Stimulated activated CD4-positive, alpha-beta T cell treated with anti-CD3 and anti-CD28 coated beads, Interleukin-4, amount 100 ng/mL, for 24 hours (primary cell): ENCODE measurements at places on chromosomes 11 and 22.

- no peak for DNase-seq
Observed at GRCh38 chr11:35911616-35912165, 32.2 kb upstream of the LDLRAD3 start.

DNA sequence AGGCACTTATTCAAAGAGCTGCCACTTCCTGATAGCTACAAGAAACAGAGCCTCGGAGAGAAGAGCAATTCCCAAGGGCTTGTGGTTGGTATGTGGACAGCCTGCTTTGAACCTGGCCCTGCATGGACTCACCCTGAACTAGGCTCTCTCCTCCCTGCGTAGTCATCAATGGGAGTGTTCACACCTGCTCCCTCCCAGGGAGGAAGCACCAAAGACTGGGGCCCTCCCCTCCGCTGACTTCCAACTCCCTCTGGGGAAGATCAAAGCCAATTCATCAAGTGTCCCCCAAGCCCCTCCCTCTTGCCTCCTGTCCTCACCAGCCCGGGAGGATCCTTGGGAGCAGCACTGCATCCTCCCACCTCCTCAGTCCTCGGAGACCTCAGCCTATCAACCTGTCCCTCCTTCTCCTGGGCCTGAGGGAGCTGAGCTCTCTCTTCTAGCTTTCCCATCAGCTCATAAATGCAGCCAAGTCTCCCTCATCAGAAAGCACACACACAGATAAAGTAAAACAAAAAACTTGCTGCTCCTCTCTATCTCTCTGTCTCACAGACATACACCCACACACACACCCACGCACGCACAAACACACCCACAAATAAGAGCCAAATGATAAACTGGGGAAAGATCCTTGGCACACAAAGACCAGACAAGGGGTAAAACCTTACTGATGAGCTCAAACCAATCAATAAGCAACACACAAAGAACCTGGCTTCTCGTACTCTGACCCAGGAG, 3.3 kb downstream of the A4GALT start:
- no peak for DNase-seq

DNA sequence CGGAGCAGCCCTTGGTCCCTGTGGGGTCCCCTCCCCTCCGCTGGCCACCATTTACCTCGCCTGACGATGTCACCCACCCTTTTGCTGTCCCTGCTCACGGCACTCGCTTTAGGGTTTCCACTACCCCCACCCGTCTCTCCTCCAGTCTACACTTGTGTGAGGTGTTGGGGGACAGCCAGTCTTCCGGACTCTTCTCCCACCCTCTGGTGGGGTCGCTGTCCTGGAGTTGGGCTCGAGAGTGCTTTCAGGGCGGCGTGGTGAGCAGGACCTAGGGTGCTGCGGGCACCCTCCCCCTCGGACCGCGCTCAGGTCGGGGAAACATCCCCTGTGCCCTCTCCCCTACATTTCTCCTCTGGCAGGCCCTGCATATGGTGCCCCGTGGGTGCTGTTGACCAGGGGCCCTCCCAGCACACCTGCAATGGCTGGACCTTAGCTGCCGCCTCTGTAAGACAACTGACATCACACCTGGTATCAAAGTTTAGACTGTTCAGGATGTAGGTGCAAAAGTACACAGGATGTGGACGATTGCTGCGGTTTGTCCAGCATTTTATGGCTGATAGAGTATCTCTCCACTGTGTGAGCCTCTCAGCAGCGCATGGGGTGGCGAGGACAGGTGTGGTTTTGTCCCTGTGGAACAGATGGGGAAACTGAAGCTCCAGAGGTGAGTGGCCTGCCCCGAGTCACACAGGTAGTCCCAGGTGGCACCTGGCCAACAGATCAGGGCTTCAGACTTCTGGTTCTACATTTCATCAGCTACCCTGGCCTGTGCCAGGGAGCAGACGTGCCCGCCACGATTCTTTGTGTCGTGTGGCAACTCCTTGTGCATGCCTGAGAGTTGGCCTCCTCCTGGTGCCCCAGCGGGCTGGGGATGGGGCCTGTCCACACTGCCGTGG, 1.2 kb downstream of the GRK2 start:
- no peak for DNase-seq

DNA sequence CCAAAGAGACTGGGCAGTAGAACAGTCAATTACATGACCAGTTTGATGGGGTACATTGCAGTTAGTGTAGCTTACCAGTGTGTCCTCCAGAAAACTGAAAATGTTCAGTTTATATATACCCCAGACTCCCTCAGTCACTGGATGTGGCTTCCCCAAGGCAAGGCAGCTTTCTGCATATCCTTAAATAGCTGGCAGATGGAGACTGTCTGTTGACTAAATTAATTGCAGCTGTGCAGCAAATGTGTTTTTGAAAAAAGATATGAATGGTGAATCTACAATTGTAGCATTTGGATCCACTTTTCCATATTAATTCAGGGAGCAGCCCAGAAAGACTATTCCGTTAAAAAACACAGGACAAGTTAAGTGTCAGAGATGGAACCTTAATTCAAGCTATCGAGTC, 565.1 kb upstream of the CCDC179 start:
- DNase-seq, result no peak

DNA sequence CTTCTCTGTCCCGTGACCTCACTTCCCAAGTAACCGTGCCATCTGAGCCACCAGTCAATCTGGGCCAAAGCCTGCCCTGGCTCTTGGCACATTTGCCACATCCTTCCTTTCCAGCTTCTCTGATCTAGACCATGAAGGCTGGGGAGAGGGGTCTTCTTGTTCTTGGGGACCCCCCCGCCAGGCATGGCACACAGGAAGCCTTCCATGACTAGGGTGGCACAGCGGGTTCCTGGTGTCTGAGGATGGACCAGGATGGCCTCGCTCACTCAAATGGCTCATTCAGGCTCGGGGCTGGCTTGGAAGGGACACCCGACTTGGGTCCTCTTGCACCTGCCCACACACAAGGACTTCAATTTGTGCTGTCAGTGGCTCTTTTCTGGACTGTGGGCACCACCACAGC, 121.3 kb downstream of the BCR start:
- no peak for DNase-seq

DNA sequence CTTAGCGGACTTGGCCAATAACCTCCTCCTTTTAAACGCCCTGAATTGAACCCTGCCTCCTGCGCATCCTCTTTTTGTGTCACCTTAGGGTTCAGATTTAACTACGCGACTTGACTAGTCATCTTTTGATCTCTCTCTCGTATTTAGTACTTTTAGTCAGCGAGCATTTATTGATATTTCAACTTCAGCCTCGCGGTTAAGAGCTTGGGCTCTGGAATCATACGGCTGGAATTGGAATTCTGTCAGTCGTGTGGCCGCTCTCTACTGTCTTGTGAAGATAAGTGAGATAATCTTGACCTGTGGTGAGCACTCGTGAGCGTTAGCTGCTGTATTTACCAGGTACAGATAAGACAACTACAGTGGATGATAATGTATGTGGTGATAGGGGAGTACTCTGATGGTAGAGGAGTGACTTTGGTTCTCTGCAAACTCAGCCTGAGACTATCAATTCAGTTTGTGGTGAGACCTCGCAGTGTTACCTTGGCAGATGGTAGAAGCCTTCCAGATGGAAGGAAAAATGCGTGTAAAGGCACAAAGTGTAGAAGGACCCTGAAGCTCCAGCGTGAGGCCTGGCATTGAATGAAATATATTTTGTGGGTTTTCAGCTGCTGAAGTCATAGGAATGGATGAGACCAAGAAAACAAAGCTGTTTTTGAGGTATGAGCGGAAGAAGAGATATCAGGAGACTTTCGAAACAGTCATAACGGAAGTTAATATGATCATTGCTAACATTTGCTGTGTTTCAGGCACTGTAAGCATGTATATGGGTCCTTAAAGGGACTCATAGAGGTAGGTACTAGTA, 682 bp downstream of the ATM start:
- DNase-seq, result peak; percentile 35

DNA sequence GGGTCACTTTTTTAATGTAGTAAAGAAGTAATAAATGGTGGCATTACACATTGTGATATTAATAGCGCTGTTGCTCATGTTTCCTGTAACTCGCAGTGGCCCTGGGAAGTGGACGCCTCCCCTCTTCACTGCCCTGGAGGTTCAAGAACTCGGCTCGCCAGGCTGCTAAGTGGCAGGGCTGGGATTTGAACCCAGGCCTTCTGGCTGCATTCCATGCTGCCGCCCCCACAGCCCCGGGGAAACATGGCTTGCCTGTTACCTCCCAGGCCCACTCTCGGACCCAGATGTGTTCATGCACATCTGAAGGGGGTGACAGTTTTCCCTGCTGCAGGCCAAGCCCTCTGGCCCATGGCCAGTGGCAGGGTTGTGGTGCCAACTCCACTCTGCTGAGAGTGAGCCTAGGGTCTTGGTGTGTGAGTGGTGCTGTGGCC, 25.0 kb upstream of the MGAT3 start:
- DNase-seq, result no peak

DNA sequence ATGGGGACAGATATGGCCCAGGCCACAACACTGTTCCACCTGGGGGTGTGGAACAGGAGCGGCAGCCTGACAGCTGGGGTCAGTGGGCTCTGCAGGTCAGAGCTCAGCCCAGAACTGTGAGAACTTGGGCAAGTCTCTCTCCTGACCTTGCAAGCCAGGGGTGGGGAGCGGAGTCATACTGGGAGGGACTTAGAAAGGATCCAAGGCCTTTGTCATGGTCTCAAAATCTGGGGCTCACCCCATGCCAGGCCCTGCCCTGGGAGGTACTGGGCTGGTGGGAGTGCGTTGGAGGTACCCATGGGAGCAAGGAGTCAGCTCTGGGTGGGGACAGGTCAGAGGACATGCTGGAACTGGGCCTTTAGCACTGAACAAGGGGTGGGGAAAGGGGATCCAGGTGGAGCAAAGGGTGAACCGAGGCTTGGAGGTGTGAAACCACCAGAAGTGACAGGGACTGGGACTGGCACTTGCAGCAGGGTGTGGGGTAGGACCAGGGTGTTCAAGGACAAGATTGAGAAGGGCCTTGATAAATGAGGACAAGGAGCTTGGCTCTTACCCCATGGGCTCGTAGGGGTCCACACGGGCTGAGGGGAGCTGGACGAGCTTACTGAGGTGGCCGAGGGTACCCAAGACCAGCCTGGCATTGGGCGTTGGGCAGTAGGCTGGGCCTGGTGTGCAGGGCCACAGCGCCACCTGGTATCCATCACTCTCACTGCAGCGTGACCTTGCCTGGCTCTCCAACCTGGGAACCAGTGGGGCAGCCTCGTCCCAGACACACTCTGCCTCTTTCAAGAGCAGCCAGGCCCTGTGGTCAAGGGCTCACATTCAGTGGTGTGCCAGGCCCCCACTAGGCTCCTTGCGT, 7.4 kb upstream of the PMM1 start:
- DNase-seq, result peak; percentile 29

GRCh38 chr11:63933459-63933858, 5.3 kb upstream of the NAA40 start:
- DNase-seq, result no peak

GRCh38 chr11:133570376-133570775, 38.1 kb upstream of the OPCML start:
- no peak for DNase-seq

DNA sequence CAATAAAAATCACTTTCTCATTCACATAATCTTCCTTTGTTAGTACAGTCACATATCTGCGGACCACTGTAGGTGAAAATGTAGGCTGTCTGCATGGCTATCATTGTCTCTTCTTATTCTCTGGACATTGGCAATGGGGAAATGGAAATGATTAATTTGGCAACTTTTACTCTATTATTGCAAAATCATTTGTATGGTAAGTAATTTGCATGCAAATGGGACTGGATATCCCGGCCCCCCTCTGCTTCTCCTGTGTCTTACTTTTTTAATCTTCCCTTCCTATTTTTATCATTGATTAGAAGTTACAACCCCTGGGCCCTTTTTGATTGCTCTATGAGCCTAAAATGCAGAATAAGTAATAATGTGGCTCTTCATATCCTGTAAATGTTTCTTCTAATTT, 6.0 kb downstream of the GRK3 start:
- DNase-seq, result no peak

- DNase-seq, result no peak
Observed at GRCh38 chr11:67266449-67267187, at the start of gene GRK2. Gene GRK2, plus strand, starts transcription at chr11:67266473. Its CDS starts 227 bp downstream, at chr11:67266700.

DNA sequence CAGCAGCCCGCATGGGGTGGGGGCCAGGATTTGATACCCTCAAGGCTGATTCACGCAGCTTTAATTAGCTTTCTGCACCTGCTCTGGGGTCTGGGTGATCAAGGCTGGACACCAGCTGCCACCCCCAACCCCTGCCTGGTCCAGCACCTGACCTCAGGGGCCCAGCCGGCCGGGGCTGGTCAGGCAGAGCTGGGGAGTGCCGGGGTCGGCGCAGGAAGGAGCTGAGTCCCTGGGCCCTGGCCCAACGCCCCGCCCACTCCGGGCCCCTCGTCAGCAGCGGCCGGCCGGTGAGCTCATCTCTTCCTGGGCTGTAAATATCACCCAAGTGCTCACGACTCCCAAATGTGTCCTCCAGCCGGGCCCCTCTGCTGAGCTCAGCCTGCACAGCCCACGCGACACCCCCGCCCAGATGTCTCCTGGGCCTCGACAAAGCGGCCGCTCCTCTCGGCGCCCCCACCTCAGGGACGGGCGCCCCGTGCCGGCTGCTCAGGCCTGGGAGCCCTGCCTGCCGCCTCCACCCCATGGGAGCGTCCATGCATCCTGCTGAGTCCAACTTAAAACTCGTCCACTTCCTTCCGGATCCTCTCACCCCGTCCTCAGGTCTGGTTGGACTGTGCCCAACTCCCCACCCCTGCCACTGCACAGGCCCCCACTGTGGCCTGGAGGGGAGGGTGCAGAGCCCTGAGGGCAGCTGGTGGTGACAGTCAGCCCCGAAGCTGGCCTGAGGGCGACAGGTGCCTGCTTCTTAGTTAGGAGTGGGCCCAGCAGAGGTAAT, 29.0 kb downstream of the RTN4R start:
- no peak for DNase-seq

GRCh38 chr22:23686416-23687024, 4.3 kb upstream of the RGL4 start:
- no peak for DNase-seq

GRCh38 chr11:14812757-14813156, 79.3 kb downstream of the CYP2R1 start:
- DNase-seq, result no peak

DNA sequence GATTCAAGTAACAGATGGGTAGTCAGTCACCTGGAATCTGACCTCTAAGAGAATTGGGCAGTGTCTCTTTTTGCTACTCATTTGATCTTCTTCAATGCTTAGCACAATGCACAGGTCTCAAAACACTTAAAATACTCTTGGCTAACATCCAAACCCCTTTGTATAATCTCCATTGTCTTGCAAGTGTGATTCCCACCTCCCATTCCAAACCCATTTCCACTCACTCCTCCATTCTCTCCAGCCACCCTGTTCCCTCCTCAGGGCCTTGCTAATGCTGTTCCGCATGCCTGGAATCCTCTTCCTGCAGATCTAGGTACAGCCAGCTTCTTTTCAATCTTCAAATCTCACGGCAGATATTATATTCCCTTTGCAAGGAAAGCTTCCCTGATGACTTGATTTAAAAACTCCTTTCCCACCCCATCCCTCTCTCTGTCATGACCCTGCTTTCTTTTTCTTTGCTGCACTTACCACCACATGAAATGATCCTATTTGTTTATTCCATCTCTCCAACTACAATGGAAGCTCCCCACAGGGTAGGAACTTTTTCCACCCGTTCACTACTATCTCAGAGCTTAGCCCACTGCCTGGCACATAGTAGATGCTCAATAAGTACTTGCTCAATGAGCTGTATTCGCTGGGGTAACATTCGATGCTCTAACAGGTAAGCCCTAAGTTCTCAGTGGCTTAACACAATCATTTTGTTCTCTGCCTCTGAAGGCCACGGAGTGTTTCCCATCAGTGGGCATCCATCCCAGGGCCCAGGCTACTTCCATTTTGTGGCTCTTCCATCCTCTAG, 121.7 kb downstream of the MN1 start:
- no peak for DNase-seq

- DNase-seq, result no peak
Observed at GRCh38 chr11:45886816-45887520, 1.5 kb downstream of the MAPK8IP1 start.
